ENCODE measurements at places on chromosomes 3 and 15. TPM values are rescaled to one million over a fixed set of nuclear protein-coding genes. Genes with fewer than 3 reads are reported as not detected.

CHDH gene
- 8.0 TPM for total RNA-seq

RAB27A gene
- 14.5 TPM for total RNA-seq

MBD4 gene
- 28.6 TPM for total RNA-seq

TTLL13 gene
- 0.58 TPM for total RNA-seq

SCAANT1 gene
- total RNA-seq = not detected

ATP8B4 gene
- total RNA-seq = 10.3 TPM

GRK7 gene
- total RNA-seq = not detected

ROPN1B gene
- 0.53 TPM for total RNA-seq

PGBD4 gene
- 2.4 TPM for total RNA-seq

IQCB1 gene
- 31.6 TPM for total RNA-seq

CHRNA5 gene
- 11.5 TPM for total RNA-seq

CTDSPL gene
- 72.7 TPM for total RNA-seq

AGBL1 gene
- total RNA-seq = 0.07 TPM

ZPLD1 gene
- 1.5 TPM for total RNA-seq

SCAMP5 gene
- total RNA-seq = 38.1 TPM

TPRG1 gene
- total RNA-seq = 24.2 TPM

C3orf20 gene
- 0.24 TPM for total RNA-seq

ARGFX gene
- total RNA-seq = not detected

CADPS gene
- 21.6 TPM for total RNA-seq

THBS1 gene
- 51.7 TPM for total RNA-seq

BFSP2 gene
- total RNA-seq = not detected

TTC23 gene
- total RNA-seq = 18.8 TPM

CRABP1 gene
- total RNA-seq = 20.5 TPM

ZNF445 gene
- 24.8 TPM for total RNA-seq

SLC38A3 gene
- 11.0 TPM for total RNA-seq

RBM5 gene
- total RNA-seq = 244 TPM

WDR72 gene
- total RNA-seq = 2.0 TPM

OXTR gene
- 4.1 TPM for total RNA-seq

SERPINI2 gene
- total RNA-seq = 0.70 TPM

ISL2 gene
- 1.2 TPM for total RNA-seq

C3orf49 gene
- not detected for total RNA-seq

GUCA1C gene
- not detected for total RNA-seq

CYP8B1 gene
- not detected for total RNA-seq

P2RY1 gene
- total RNA-seq = 2.3 TPM
